ENCODE measurements at places on chromosomes 4 and X.

- no peak for DNase-seq
These were observed 224.2 kb downstream of the RCHY1 start for GRCh38 chr4:75289914-75290582.

- DNase-seq = no peak
These were observed 68.7 kb upstream of the GPM6B start for GRCh38 chrX:13885591-13885990.

DNA sequence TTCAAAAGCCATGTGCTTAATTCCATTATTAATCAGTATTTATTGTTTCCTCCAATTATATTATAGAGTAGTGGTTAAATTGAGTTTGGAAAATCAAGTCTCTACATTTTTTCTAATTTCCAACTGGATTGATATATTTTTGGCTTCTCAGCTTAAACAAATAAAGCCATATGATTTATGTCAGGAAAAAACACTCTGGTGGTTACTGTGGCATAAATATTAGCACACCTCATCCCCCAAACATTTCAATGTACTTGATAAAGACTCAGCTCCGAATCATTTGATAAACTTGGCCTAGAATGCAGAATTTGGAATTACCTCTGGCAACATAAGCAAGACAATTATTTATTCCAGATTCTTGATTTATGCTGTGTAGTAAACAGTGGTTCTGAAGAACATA lies 2313.8 kb downstream of the ARAP2 start:
- no peak for DNase-seq

DNA sequence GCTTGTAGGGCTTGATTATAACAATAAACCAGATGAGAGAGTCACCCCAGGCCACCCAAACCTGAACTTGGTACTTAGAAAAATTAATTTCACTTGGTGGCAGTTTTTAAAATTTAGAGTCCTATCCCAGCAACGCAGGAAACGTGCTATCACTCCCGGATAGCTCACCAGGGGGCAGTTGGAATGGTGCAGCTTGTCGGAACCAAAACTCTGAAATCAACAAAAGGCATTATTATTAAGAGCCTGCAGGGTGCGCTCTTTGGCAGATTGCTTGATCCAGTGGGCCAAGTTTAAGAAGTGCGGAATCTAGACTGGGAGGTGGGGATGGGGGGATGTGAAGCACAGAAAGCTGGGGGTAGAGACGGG lies 2.4 kb downstream of the FRAS1 start:
- no peak for DNase-seq

DNA sequence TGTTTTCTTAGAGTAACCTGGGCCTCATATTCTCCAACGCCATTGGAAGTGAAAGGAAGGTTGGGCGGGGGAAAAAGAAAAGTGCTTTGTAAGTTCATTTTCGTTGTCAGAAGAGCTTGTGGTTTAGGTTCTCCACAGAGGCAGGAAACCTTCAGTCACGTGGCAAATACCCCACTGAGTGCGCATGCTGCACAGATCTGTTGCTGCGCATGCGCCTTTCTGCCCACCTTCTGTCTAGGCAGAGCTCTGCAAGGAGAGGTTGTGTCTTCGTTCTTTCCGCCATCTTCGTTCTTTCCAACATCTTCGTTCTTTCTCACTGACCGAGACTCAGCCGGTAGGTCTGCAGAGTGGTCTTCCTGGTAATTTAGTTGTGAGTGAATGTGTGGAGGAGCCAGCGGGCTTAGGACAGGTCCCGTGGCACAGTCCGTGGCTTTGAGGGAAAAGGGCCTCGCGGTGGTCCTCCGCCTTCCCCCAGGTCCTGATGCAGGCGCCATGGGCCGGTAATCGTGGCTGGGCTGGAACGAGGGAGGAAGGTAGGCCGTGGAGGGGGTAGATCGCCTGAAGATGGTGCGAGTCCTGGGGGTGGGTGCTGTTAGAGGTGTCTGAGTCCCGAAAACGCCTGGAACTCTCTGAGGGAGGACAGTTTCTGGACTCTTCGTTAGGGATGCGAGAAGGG lies at the start of gene PAGE5:
TSS of gene PAGE5 (plus strand) at position 228 of the 676 bp plus-strand sequence. CDS start 1,037 bp downstream, outside the sequence.
- no peak for DNase-seq

- no peak for DNase-seq
These were observed 1010.8 kb upstream of the AGA start for GRCh38 chr4:178453057-178453456.

- no peak for DNase-seq
These were observed 67.9 kb downstream of the KLHL8 start for GRCh38 chr4:87152310-87153041.

- DNase-seq = peak; percentile 31
These were observed 68.2 kb downstream of the ARHGAP10 start for GRCh38 chr4:147799986-147800555.

GRCh38 chr4:106140601-106141000 lies 175.4 kb downstream of the TBCK start:
- no peak for DNase-seq

DNA sequence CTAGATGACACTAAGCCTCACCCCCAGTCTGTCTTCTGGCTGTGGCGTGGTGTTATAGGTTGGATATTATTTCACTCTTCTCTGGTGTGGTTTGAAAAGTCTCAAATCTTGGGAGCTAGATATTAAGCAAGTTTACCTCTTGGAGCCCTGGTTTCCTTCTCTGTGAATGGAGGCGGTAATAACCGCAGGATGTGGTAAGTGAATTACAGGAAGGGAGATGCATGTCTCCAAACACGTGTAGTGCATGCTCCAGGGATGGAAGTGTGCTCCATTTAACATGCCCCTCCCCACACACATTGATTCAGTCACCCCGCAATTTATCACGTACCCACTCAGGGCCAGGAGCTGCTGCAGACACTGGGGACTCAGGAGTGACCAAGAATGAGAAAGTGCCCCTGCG lies 4.9 kb downstream of the ZNF275 start:
- DNase-seq = no peak

- DNase-seq = no peak
These were observed 64.0 kb upstream of the CLDN34 start for GRCh38 chrX:9903146-9903545.

GRCh38 chrX:151031391-151031975 lies 48.3 kb downstream of the HMGB3 start:
- DNase-seq = no peak

- DNase-seq = no peak
These were observed 12.9 kb downstream of the HHIP start for GRCh38 chr4:144658903-144659302.

DNA sequence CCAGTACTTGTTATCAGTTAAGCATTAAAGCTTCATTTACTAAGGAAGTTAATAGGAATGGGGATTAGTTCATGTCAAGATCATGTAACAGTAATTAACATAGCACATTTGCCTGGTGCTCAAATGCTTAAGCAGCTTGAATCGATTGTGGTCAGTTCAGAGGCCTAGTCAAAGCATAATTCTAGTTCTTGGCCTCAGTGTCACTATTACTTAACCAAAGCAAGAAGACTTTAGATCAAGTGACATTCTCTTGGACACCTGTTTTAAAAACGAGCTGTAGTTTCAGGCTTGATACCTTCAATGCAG lies 115.2 kb upstream of the BMPR1B start:
- no peak for DNase-seq

- DNase-seq = no peak
These were observed 137.2 kb downstream of the SH3KBP1 start for GRCh38 chrX:19750028-19750782.

DNA sequence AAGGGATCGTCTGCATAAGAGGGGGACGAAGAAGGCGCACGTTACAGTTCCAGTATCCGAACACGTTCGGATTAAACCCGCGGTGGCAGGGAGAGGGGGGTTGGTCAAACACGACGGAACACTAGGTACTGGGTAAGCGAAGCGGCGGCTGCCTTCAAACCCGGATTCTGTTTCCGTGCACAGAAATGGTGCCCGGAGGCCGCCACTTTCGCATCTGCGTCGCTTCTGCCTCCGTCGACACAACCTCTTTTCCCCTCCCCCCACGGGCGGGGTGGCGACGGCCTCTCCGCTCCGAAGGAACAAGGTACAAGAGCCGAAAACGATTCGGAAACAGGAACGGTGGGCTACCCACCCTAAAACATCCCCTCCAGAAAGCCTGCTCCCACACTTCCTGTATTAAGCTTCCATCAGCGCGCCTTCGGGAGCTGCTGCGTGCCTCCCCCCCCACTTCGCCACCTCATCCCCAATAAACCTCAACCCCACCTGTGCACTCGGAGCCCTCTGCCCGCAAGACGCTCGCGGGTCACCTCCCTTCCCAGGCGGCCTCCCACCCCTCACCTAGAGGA lies 667 bp downstream of the G3BP2 start:
- peak; percentile 80 for DNase-seq

DNA sequence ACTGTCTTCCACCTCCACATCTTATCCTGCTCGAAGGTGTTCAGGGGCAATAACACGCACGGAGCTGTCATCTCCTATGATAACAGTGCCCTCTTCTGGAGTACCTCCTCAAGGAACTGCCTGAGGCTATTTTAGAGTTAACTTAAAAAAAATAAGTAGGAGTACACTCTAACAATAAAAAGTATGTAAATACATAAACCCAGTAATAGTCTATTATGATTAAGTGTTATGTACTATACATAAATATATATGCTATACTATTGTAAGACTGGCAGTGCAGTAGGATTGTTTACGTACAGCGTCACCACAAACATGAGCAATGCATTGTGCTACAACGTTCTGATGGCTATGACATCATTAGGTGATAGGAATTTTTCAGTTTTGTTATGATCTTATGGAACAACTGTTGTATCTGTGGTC lies 34.5 kb upstream of the TLR2 start:
- DNase-seq = no peak

DNA sequence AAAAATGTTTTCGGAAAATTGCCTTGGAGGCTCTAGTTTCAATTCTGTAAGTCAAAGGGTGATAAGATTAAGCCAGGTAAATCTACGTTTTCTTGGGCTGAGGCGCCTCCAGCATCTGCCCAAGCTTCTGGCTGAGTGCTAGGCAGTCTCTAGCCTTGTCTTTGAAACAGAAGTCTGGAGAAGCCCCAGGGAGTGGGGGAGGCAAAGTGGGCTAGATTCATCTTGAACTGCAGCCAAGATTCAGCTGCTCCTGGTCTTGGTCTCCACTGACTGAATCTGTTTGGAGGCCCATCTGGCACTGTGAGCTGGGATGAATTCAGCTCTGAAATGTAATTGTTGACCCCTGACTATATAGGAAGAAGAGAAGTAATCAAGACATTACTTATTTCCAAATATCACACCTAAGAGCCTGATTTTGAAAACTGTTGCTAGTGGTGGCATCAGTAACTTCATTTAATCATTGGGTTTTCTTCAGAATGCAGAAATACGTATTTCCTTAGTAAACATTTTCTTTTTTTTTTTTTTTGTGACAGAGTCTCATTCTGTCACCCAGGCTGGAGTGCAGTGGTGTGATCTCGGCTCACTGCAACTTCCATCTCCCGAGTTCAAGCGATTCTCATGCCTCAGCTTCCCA lies 187.3 kb upstream of the LEF1 start:
- DNase-seq = no peak

- no peak for DNase-seq
These were observed 600.7 kb downstream of the CCSER1 start for GRCh38 chr4:90727938-90728337.

- DNase-seq = no peak
These were observed 26.0 kb downstream of the TKTL1 start for GRCh38 chrX:154321594-154321993.

DNA sequence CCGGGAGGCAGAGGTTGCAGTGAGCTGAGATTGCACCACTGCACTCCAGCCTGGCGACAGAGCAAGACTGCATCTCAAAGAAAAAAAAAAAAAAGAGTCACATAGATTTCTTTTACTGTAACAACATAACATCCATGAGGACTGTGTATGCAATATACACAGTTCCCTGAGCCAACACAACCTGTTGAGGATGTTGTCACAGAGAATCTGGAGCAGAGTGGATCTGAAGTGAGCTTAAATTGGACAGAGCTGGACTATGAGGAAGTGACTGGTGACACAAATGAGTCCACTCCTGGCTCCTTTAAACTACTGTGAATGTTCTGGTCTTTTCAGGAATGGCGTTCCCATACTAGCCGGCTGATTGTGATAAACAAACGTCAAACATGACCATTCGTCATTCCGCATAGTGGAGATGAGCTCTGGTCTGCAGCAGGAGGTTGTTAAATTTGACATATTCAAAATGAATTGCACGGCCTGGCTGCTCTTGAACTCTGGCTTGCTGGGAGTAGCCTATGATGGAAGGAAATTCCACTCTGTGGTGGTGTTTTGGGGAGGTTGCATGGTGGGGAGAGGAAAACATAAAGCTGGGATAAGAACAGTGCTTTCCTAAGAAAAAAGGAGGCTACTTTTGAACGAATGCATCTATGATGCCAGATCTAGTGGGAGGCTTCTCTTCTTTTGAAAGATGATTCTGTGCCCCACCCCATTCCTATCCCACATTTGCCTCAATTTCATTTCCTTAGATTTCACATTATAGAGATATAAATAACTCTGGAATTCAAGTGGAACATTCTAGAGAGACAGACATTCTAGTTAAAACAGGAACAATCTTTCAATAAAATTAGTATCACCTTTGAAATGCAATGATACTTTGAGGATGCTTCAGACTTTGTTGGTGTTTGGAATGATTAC lies 149.5 kb downstream of the SHROOM3 start:
- no peak for DNase-seq

DNA sequence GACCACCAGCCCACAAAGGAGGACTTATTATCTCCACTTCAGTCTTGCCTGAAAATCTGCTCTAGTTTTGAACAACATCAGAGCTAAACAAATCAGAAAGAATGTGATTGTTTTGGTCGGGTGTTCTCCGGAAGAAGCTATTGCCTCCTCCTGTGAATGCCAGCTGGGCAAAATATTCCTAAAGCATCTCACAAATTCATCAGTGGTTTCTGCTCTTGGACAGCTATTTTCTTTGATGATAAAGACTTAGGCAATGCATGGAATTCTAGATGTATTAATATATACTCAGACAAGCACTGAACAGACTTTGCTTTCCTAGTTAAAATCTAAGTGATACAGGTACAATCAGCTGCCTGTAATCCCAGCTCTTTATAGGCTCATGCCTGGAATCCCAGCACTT lies 71.8 kb downstream of the ASMT start:
- DNase-seq = no peak

DNA sequence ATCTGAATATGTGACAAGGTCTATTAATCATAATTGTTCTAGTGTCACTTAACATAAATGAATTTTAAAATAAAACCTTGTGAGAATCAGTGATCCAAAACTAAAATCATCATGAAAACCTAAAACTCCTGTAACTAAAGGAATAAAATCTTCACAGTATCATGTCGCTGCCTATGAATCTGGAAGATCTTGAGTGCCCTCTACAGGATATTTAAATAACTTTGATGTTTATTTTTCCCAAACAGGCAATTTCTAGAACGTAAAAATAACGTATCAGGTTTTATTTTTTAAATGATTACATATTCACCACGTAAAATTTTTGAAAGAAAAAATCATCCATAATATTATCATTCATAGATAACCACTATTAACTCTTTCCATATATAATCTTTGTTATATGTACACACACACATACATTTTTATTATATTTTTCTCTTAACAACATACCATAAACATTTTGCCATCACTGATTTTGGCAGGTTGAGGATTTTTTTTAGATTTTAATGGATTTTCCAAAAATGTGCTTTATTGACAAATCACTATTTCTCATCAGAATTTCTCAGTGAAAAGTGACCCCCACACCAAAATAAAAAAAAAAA lies 79.6 kb downstream of the COMMD8 start:
- no peak for DNase-seq

Data from activated CD4-positive, alpha-beta T cell treated with anti-CD3 and anti-CD28 coated beads for 4 hours (primary cell).